Activated CD8-positive, alpha-beta memory T cell treated with anti-CD3 and anti-CD28 coated beads, Interleukin-2, amount 50 U/mL, for 48 hours (primary cell): ENCODE measurements at places on chromosomes 4 and X.

- no peak for DNase-seq
These were observed 100.0 kb downstream of the NR3C2 start for GRCh38 chr4:148341980-148342800.

- DNase-seq: no peak
These were observed 400.2 kb upstream of the GRIA3 start for GRCh38 chrX:122783918-122784317.

DNA sequence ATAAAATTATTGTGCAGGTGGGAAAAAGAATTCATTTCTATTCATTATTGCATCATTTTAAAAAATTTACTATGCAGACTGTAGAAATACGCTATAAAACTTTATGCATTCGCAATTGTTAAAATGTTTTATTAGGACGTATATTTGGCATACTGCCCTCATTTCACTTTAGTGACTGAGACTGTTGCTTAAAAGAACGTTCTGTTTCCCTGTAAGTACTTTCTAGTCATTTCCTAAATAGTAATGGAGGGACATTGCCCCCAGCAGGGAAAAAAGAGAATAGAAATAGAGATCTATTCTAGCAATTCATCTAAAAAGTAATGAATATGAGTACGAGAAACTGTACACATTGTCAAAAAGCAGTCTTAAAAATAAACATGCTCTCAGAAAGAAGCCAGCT lies 1295.8 kb upstream of the TENM3 start:
- DNase-seq: no peak

- no peak for DNase-seq
These were observed 1.7 kb upstream of the AFP start for GRCh38 chr4:73434311-73434710.

DNA sequence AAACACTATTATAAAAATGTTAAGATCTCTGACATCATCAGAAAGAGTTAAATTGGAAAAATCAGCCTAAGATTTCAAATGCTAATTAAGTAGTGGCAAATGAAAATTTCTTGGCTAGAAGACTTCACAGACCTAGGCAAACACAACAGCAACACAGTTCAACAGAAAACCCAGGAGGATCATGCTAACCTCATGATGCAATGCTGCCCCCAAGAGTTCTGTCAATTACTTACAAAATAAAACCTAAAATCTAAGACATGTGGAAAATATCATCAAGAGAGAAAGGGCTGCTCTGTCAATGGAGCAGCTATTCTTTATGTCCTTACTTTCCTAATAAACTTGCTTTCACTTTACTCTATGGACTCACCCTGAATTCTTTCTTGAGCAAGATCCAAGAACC lies 21.0 kb downstream of the S100G start:
- no peak for DNase-seq

DNA sequence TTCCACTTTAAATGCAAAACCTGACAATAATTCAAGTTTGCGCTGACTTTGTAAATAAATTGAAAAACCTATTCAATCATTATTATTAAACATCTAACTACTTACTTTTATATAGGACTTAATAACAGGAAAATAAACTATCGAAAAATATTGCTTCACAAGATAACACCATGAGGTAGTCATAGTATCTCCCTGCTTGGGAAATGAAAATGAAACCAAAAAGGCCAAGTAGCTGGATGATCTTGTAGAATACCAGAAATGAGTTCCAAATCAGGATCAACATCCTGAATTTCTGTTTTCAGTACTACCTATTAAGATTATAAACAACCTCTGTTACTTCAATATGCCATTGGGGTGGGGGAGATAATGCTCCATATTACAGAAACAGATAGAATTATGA lies 58.9 kb downstream of the CHIC2 start:
- DNase-seq: no peak

DNA sequence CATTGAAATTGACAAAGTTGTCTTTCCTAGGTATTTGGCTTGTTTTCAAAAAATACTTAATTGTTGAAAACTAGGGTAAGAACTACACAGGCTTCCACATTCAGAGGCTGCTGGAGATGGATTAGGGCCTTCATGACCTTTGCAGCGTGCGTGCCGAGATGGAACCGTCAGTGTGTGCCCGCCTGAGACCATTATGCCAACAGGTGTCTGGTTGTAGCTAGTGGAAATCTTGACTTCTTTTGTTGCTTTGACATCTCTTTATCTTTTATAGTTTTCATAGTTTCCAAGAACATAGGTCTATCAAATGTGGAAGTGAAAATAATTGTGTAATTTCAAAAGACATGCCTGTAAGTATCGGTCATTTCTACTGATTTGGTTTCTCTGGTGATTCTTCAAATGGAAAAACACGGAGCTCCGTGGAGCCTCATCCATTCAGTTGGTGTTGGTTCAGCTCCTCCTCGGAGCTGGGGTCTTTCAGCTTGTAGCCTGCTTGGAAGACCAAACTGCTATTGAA lies 38.9 kb upstream of the CLCN4 start:
- no peak for DNase-seq

DNA sequence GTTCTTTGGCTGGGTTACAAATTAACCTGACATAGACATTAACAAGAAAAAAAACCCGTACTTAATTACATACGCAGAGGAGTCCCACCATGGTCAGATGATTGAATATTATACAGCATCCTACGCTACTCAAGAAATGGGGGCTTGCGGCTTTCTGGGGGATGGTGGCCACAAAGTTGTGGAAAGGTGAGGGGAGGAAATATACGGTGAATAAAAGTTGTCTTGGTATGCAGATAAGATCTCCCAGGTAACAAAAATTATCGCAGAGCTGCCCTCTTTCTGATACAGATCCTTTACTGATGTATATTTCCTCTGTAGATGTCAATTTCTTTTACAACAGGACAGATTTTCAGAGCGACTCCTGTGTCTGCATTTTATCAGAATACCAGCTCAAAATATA lies 890 bp downstream of the DCAF16 start:
- no peak for DNase-seq

GRCh38 chrX:3806630-3807029 lies 93.2 kb upstream of the PRKX start:
- DNase-seq: no peak

- no peak for DNase-seq
These were observed 99.0 kb upstream of the GPR34 start for GRCh38 chrX:41589634-41590270.

- DNase-seq: no peak
These were observed 104.0 kb upstream of the BMP2K start for GRCh38 chr4:78671903-78672815.

GRCh38 chr4:101009471-101009870 lies 337.9 kb downstream of the PPP3CA start:
- DNase-seq: no peak

DNA sequence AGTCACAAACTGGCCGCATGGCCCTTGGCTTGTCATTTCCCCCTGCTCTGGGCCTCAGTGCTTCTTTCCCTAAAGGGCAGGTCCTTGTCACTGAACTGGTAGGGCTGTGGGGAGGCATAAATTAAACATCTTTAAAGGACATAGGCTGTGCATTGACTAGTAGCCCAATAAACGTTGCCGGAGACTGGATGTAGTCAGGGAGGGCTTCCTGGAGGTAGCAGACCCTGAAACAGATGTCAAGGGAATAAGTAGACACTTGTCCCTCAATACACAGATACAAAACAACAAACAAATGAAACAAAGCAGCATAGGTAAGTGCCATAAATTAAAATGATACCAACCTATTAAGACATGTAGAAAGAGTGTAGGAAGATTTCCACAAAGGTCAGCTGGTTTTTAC lies 71.8 kb upstream of the PSAPL1 start:
- no peak for DNase-seq

DNA sequence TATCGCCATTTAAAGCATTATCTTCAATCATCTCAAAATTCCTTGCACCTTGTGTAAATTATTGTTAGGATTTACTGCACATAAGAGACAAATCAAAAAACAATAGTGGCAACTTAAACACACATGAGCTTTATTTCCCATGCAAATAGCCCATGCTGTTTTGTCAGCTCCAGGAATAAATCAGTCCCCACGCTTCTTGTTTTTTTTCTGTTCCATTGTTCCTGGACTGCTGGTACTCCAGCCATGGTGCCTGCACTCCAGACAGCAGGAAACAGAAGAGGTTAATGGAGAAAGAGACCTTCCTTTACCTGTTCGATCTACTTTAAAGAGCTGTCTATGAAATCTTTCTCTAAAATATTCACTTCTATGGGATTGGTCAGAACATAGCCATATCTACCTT lies 1515.7 kb upstream of the TENM3 start:
- DNase-seq: no peak

GRCh38 chr4:101328063-101328602 lies 19.2 kb downstream of the PPP3CA start:
- no peak for DNase-seq

DNA sequence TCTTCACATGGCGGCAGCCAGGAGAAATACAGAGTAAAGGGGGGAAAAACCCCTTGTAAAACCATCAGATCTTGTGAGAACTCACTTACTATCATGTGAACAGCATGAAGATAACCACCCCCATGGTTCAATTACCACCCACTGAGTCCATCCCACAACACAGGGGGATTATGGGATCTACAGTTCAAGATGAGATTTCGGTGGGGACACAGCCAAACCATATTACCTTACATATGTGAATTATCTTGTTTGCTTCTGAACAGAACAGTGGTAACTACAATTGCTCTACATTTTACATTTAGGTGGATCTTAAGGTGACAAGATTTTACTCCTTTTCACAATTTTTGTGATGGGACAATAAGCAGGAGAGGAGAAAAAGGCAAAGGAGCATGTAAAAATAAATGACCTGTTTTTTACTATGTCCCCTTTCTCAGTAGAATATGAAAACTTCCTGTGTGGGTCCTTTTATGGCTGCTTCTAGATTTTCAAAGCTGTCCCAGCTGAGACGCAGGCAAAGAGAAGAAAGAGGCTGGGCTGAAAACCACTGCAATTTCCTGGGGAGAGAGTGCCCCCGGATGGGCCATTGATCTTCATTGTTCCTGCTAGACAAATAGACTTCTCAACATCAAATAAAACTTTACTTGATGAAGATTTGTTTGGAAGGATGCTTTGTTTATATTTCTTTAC lies 45.9 kb upstream of the PGM2 start:
- DNase-seq: no peak

DNA sequence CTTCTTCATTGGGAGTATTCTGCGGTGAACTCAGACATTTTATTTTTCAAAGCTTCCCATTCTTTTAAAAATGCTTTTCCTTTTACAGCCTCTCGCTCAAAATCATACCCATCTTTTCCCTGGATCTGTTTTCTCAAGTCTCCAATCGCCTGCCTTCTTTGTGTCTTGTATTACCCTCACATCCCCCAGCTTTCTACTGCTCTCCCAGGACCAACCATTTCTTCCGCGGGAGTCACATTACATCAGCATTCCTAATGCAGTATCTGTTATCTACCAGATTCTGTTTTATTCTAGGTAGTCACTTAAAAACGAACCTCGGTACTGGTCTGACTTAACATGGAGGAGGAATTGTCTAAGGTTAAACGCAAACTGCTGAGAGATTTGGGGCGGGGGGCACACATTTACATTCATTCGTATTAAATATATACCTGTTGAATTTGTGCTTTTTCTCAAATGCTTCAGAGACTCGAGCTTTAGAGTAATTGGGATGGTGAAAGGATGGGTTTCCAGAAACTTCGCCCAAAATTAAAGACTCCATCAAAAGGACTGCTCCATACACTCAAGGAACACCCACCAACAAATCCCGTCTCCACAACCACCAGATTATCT lies 493 bp upstream of the UCHL1 start:
- DNase-seq: no peak

- no peak for DNase-seq
These were observed 67.5 kb upstream of the NPY2R start for GRCh38 chr4:155140889-155141288.

GRCh38 chr4:109994415-109994827 lies 81.7 kb downstream of the EGF start:
- no peak for DNase-seq

DNA sequence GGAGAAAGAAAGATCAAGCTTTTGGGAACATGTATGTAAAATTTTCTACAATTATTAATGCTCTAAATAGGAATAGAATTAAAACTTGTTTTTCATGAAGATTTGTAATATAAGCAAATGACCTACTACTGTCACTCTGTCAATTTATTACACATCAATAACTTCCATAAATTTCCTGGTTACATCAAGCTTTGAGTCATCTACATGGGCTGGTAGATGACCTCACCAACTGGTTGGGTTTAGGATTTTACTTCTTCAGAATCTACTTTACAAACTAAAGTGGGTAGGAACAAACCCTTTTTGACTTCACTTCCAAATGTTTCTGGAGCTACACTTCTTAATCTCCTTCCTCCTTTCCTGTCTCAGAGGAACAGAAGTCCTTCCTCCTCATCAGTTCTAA lies 12.0 kb upstream of the LRAT start:
- no peak for DNase-seq

GRCh38 chr4:159227378-159227777 lies 124.5 kb downstream of the RAPGEF2 start:
- no peak for DNase-seq

GRCh38 chr4:149409146-149409545 lies 406.5 kb downstream of the IQCM start:
- no peak for DNase-seq

DNA sequence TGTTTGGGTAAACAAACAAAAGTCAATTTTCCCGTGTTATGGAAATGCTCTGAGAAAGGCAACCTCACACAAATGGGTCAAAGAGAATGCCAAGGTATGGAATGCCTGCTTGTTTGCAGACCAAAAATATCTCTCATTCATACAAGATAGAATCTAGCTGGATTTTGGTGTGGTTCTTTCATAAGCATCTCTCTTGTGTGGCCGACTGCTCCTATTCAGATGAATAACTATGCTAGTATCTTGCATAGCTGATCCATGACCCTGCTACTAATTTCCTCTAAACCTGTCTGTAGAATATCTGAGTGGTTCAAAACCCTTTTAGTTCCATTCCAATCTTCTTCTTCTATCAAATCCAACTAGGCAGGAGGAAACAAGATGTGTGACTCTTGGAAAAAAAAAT lies 28.2 kb upstream of the SORBS2 start:
- DNase-seq: no peak

DNA sequence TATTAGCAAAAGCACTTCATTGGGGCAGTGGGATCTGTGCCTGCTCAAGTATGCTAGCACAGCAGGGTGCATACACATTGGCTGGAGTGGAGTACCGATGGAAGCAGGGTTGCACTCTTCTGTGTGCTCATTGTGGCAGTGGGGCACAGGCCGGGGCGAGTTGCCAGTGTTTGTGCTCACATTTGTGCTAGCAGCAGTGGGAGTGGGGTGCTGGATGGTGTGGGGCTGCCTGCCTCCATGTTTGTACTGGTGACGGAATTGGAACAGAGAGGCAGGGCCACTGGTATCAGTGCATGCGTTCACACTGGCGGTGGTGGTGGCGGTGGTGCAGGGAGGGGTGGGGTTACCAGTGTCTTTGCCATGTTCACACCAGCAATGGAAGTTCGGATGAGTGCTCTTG lies 138.0 kb downstream of the POU4F2 start:
- no peak for DNase-seq

GRCh38 chrX:96685210-96686099 lies 813 bp downstream of the DIAPH2 start:
- DNase-seq: peak; percentile 65

GRCh38 chr4:20137176-20137575 lies 114.5 kb upstream of the SLIT2 start:
- no peak for DNase-seq

GRCh38 chr4:62293551-62293950 lies 1093.4 kb downstream of the ADGRL3 start:
- no peak for DNase-seq

GRCh38 chr4:89216422-89216821 lies 91.2 kb downstream of the GPRIN3 start:
- no peak for DNase-seq
